Lower lobe of right lung (tissue), 2 donors: ENCODE measurements at places on chromosomes 11 and 22. TPM values are rescaled to one million over a fixed set of nuclear protein-coding genes. Genes with fewer than 3 reads are reported as not detected.

CNTF gene
- 1.9 TPM for total RNA-seq

MACROD1 gene
- 15.0 TPM for total RNA-seq

PAFAH1B2 gene
- total RNA-seq: 78.2 TPM

RGL4 gene
- 1.9 TPM for total RNA-seq

DEFB131B gene
- not detected for total RNA-seq

ARSA gene
- total RNA-seq: 53.5 TPM

SAA2 gene
- 24.7 TPM for total RNA-seq

RASGRP2 gene
- total RNA-seq: 30.4 TPM

UBQLN3 gene
- 0.50 TPM for total RNA-seq

SYT12 gene
- total RNA-seq: not detected

UBE2L6 gene
- 172 TPM for total RNA-seq

- no peaks in the 10 kb centered on the region for H3K27me3 ChIP-seq
- H3K4me1 ChIP-seq: peaks cover 9% of the 10 kb centered on the region
- no peak overlapping the region for H3K4me3 ChIP-seq
- peaks cover 99% of the 10 kb centered on the region for H3K36me3 ChIP-seq
- DNase-seq: peak; percentile 79
Observed at GRCh38 chr22:29344137-29344536, 28.6 kb upstream of the RASL10A start.

DNA sequence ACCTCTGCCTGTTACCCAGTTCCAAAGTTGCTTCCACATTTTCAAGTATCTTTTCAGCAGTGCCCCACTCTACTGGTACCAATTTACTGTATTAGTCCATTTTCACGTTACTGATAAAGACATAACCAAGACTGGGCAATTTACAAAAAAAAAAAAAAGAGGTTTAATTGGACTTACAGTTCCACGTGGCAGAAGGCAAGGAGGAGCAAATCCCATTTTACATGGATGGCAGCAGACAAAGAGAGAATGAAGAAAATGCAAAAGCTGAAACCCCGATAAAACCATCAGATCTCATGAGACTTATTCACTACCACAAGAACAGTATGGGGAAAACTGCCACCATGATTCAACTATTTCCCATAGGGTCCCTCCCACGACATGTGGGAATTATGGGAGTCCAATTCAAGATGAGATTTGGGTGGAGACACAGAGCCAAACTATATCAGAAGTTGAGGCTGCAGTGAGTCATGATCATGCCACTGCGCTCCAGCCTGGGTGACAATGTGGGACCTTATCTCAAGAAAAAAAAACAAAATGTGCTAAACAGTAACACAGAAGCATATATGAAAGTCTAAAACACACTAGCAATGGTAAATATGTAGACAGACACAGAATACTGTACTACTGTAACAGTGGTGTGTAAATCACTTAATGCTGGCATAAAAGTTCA lies 190.3 kb upstream of the ZC3H12C start:
- H3K27me3 ChIP-seq: no peaks in the 10 kb centered on the region
- H3K4me1 ChIP-seq: no peaks in the 10 kb centered on the region
- DNase-seq: no peak
- no peaks in the 10 kb centered on the region for H3K36me3 ChIP-seq
- no peak overlapping the region for H3K4me3 ChIP-seq

DNA sequence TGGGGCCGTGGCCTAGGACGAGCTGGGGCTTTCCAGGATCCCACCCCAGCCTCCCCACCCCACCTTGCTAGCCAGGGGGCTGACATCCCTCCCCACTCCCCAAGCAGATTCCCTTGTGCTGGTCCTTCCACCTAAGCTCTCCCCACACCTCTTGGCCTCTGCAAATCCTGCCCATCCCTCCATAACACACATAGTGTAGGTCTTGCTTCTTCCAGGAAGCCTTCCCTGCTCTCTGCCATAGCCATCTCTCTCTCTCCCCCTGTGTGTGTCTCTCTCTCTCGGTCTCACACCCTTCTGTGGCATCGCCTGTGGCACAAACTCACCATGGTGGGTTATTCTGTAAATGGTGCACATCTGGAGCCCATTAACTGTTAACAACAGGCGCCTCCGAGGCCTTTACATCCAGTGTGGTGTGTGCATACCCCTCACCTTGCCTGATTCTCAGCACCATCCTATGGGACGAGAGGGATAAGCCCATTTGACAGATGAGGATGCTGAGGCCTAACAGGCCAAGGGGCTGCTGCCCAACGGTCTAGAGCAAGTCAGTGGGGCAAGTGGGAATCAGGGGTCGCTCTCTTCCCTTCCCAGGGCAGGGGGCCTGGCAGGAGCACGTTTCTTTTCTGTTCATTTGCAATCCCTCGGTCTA lies 22.2 kb upstream of the PICK1 start:
- H3K4me1 ChIP-seq: peaks cover 24% of the 10 kb centered on the region
- peak; percentile 6 for DNase-seq
- no peaks in the 10 kb centered on the region for H3K27me3 ChIP-seq
- H3K4me3 ChIP-seq: no peak overlapping the region
- H3K36me3 ChIP-seq: no peaks in the 10 kb centered on the region

GRCh38 chr11:8202516-8203413 lies 33.9 kb upstream of the RIC3 start:
- no peak overlapping the region for H3K27ac ChIP-seq
- H3K4me3 ChIP-seq: no peak overlapping the region
- DNase-seq: no peak
- peaks cover 14% of the 10 kb centered on the region for H3K4me1 ChIP-seq

DNA sequence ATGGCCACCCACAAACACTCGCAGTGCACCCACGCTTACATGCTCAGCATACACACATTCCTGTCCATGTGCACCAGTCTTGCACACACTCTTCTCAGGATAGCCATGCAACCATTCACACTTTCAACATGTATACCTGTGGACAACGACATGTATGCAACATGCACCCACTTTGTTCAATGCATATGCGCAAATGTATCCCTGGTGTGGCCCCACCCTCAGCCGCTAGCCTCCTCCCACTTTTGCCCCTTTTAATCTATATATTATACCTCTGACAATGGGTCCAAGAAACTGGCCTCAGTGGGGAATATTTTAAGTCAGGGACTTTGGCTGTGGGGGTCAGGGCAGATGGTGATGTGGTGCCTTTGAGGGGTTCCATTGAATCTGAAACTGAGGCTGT lies 963 bp downstream of the INSC start:
- H3K27me3 ChIP-seq: peaks cover 31% of the 10 kb centered on the region
- no peaks in the 10 kb centered on the region for H3K36me3 ChIP-seq
- no peak overlapping the region for H3K4me3 ChIP-seq
- no peak overlapping the region for H3K27ac ChIP-seq

DNA sequence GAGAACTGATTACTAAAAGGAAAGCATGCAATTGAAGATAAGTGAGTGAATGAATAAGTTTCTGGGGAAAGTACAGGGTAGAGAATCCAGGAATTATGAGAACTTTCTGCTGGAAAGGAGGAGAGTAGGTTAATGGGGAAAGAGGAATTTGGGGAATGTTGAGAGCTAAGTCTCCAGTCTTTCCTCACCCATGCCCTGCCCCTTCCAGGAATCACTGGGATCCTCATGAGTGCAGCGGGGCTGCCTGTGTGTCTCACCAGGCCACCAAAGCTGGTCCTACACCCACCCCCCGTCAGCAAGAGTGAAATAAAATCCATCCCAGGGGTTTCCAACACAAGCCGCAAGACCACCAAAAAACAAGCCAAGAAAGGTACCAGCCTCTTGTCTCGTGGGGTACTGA lies 17.0 kb downstream of the DTX4 start:
- DNase-seq: no peak
- H3K27me3 ChIP-seq: no peaks in the 10 kb centered on the region
- H3K27ac ChIP-seq: peak overlapping the region; percentile 46
- H3K4me1 ChIP-seq: peaks cover 70% of the 10 kb centered on the region
- peaks cover 40% of the 10 kb centered on the region for H3K36me3 ChIP-seq

DNA sequence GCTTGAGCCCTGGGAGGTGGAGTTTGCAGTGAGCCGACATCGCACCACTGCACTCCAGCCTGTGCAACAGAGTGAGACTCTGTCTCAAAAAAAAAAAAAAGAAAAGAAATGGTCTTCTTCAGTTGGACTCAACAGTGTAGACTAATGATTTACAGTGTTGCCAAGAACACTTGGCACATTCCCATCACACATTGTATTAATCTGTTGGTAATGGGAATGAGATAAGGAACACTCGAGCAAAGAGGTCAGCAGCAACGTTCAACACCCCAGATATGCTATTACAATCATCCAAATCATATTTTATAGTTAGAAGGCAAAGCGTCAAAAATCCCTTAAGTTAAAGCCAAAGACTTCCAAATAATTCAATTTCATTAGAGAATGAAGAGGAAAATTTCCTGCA lies 14.5 kb downstream of the CDON start:
- H3K36me3 ChIP-seq: no peaks in the 10 kb centered on the region
- no peak overlapping the region for H3K4me3 ChIP-seq
- H3K27me3 ChIP-seq: no peaks in the 10 kb centered on the region
- no peak overlapping the region for H3K27ac ChIP-seq
- H3K4me1 ChIP-seq: no peaks in the 10 kb centered on the region
- DNase-seq: no peak

DNA sequence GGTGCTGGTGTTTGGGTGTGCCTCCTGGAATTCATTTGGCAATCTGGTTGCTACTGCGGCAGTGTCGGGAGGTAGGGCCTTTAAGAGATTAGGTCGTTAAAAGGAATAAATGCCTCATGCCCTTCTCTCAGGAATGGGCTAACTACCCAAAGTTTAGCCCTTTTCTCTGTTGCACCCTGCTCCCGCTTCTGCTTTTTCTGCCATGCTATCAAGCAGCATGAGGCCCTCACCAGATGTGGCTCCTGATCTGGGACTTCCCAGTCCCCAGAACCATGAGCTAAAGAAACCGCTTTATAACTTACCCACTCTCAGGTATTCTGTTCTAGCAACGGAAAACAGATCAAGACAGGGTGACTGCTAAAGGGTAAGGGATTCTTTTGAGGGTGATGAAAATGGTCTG lies 6.3 kb downstream of the EIF3D start:
- no peak overlapping the region for H3K27ac ChIP-seq
- peaks cover 97% of the 10 kb centered on the region for H3K36me3 ChIP-seq
- H3K4me1 ChIP-seq: peaks cover 11% of the 10 kb centered on the region
- DNase-seq: no peak
- H3K27me3 ChIP-seq: no peaks in the 10 kb centered on the region
- no peak overlapping the region for H3K4me3 ChIP-seq

- DNase-seq: no peak
- peaks cover 41% of the 10 kb centered on the region for H3K27me3 ChIP-seq
- peak within 1 kb of the TSS; percentile 60 for H3K4me3 ChIP-seq
- no peaks in the 10 kb centered on the region for H3K36me3 ChIP-seq
- peaks cover 9% of the 10 kb centered on the region for H3K4me1 ChIP-seq
- H3K27ac ChIP-seq: peak within 1 kb of the TSS; percentile 69
Observed at GRCh38 chr11:1389932-1390568, at the start of gene BRSK2. Gene BRSK2 (plus strand): TSS chr11:1389934. CDS start chr11:1390285, 351 bp downstream.

GRCh38 chr22:47199261-47199978 lies 437.0 kb downstream of the TBC1D22A start:
- DNase-seq: no peak
- no peaks in the 10 kb centered on the region for H3K36me3 ChIP-seq
- no peaks in the 10 kb centered on the region for H3K4me1 ChIP-seq
- H3K27ac ChIP-seq: no peak overlapping the region
- H3K27me3 ChIP-seq: no peaks in the 10 kb centered on the region

DNA sequence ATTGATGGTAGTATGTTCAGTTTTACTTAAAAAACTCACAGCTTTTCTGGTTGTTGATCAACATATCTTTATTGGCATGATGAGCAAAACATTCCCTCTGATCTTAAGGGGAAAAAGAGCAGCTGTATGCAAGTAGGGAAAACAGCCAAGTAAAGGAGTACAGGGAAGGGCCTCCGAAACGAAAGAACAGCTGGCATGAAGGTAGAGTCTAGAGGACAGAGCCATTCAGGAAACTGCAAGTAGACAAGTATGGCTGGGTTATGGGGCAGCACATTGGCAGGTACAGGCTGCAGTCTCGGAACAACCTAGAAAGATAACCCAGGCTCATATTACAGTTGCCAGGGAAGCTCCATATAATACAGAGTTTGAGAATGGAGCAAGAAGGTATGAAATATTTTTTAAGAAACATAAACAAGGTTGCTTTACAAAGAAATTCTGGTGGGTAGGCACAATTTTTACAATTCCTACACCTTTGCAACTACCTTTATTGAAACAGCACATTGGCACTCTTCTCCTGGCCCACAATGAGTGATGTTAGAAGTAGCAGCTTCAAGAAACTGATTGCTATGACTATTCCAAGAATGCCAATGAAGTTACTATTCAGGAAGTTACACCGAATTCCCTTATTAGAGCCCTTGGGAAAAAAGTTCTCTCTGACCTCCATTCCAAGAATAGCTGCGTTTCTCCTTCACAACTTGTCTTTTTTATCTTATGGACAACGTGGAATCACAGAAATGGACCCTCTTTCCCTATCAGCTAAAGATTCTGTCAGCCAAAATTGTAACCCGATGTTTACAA lies 45.2 kb downstream of the LGR4 start:
- H3K27me3 ChIP-seq: no peaks in the 10 kb centered on the region
- no peak overlapping the region for H3K4me3 ChIP-seq
- no peak for DNase-seq
- no peak overlapping the region for H3K27ac ChIP-seq
- H3K4me1 ChIP-seq: no peaks in the 10 kb centered on the region

DNA sequence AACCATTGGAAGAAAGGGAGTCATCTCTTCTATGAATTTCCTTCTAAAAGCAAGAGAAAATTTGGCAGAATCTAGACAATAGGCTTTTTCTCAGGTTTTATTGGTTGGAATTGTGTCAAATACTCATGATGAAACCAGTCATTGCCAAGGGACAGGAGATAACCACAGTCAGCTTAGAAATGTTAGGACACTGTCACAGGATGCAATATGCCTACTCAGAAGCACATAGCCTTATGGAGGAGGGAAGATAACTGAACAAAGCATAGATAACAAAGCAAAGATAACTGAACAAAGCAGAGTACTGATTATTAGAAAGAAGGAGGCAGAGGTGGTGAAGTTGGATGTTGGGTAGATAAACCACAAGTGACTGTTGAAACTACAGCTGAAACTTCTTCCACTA lies 303.5 kb upstream of the PDGFD start:
- H3K4me3 ChIP-seq: no peak overlapping the region
- H3K36me3 ChIP-seq: no peaks in the 10 kb centered on the region
- no peaks in the 10 kb centered on the region for H3K4me1 ChIP-seq
- no peaks in the 10 kb centered on the region for H3K27me3 ChIP-seq
- DNase-seq: no peak

- H3K27ac ChIP-seq: no peak overlapping the region
- no peaks in the 10 kb centered on the region for H3K27me3 ChIP-seq
- H3K4me1 ChIP-seq: no peaks in the 10 kb centered on the region
- H3K36me3 ChIP-seq: peaks cover 60% of the 10 kb centered on the region
- no peak for DNase-seq
- H3K4me3 ChIP-seq: no peak overlapping the region
Observed at GRCh38 chr22:46237453-46238124, 12.5 kb downstream of the CDPF1 start.

GRCh38 chr22:50211147-50211546 lies 10.3 kb downstream of the SELENOO start:
- H3K36me3 ChIP-seq: peaks cover 98% of the 10 kb centered on the region
- H3K4me3 ChIP-seq: no peak overlapping the region
- no peak overlapping the region for H3K27ac ChIP-seq

GRCh38 chr11:123104697-123105096 lies 42.8 kb upstream of the HSPA8 start:
- H3K27ac ChIP-seq: no peak overlapping the region
- DNase-seq: no peak
- H3K27me3 ChIP-seq: peaks cover 3% of the 10 kb centered on the region
- no peaks in the 10 kb centered on the region for H3K36me3 ChIP-seq

GRCh38 chr11:113341388-113342165 lies 27.2 kb downstream of the TTC12 start:
- no peaks in the 10 kb centered on the region for H3K27me3 ChIP-seq
- no peak overlapping the region for H3K4me3 ChIP-seq
- DNase-seq: no peak
- H3K4me1 ChIP-seq: no peaks in the 10 kb centered on the region
- no peak overlapping the region for H3K27ac ChIP-seq
- H3K36me3 ChIP-seq: peaks cover 75% of the 10 kb centered on the region
